ENCODE measurements at places on chromosomes 13 and 19.

DNA sequence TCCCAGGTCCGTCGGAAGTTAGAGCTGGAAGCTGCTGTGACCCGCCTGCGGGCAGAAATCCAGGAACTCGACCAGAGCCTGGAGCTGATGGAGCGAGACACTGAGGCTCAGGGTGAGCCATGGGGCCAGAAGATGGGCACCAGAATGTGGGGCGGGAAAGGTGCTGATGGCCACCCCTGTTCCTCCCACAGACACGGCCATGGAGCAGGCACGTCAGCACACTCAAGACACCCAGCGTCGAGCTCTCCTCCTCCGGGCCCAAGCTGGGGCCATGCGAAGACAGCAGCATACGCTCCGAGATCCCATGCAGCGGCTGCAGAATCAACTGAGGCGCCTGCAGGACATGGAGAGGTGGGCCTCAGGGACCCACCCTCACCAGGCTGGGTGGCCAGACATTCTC is 2.5 kb downstream of the HAUS5 start:
- DNase-seq: no peak

DNA sequence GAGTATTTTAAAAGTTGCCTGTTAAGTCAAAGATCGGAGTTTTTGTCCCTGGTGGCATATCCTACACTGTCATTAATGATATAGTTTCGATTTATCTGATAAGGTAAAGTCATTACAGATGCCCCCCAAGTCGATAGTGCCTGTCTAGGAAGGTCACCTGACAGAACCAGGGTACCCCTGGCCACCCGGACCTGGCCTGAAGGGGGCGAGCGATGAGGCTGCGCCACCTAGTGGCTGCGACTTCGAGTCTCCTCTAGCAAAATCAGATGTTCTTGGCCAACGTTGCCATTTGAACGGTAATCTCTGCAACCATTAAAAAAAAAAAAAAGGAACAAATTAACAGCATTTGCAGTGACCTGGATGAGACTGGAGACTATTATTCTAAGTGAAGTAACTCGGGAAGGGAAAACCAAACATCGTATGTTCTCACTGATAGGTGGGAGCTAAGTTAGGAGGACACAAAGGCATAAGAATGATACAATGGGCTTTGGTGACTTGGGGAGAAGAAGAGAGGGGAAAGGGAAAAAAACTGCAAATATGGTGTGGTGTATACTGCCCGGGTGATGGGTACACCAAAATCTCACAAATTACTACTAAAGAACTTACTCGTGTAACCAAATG is 565.1 kb downstream of the LIG4 start:
- no peak for DNase-seq

DNA sequence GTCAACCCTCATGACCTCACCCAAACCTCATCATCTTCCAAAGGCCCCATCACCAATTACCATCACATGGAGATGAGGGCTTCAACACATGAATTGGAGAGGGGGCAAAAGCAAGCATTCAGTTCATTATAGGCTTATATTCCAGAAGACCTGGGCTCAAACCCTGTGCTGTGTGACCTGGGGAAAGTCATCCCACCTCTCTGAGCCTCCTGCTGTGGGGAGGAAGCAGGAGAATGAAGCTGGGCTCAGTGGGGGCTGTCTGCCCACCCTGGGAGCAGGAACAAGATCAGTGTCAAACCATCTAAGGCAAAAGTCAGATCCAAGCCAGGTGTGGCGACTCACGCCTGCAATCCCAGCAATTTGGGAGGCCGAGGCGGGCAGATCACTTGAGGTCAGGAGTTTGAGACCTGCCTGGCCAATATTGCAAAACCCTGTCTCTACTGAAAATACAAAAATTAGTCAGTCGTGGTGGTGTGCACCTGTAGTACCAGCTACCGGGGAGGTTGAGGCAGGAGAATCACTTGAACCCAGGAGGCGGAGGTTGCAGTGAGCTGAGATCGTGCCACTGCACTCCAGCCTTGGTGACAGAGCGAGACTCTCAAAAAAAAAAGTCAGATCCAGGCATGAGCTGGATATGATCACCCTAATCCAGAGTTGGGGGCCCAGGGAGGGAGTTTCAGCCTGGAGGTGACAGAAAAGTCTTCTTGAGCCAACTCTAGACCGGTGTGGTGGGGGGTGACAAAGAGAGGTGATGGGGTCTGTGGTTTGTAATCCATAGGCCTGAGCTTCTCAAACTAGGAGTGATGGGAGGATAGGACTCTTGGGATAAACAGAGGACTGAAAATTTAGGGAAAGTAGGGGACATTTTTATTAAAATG is 1.6 kb upstream of the TPM4 start:
- peak; percentile 50 for DNase-seq

DNA sequence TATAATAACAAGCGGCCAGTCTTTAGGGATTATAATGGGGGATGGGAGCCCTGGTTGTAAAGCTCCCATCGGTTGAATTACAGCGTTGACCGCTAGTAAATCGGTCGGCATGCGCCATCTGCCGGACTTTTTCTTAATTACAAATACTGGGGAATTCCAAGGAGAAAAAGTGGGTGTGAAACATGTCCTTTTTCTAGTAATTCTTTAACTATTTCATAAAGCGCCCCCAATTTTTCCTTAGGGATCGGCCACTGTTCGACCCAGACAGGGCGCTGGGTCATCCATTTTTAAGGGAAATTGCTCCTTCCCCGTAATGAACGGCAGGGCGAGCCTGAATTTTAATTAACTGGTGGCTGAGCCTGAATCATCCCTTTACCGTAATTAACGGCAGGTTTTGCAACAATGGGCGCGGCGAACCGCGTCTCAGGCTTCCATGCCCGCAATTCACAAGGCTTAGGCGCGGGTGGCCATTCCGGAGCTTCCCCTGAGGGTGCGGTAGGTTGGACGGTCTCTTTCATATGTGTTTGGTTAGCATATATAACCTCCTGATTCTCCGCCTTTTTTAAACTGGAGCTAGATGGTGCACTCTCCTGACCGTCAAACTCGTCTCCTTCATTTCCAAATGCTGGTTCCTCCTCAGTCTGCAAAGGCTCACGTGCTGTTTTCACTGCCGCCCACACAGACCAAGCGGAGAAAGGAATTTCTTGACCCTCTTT is 30.2 kb upstream of the EVI5L start:
- DNase-seq: no peak

DNA sequence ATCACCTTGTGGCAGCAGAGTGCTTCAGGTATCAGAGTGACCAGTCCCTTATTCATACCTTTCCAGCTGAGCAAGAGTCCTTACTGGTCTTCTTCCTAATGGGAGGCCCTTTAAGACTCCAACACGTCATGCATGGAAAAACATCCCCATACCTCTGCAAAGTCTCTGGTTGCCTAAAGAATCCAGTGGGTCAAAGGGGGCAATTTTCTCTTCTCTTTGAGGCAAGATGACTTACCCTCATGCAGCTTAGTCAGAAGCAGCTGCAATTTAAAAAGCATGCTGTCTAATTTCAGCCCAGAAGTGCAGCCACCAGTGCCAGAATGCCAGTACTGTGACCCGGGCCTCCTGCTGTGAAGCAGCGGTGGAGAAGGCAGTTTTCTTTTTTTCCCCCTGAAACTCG is 18.7 kb downstream of the PPP5C start:
- DNase-seq: no peak

DNA sequence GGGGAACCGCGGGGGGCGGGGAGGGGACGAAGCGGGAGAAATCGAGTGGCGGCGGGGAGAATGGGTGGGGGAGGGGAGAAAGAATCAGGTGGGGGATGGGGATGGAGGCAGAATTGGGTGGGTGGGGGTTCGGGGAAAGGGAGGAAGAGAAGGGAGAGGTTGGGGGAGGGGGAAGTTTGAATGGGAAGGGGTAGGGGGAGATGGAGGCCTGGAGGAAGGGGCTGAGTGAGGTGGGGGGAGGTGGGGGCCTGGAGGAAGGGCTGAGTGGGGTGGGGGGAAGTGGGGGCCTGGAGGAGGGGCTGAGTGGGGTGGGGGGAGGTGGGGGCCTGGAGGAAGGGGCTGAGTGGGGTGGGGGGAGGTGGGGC is 403 bp upstream of the ADAMTS10 start:
- DNase-seq: no peak

DNA sequence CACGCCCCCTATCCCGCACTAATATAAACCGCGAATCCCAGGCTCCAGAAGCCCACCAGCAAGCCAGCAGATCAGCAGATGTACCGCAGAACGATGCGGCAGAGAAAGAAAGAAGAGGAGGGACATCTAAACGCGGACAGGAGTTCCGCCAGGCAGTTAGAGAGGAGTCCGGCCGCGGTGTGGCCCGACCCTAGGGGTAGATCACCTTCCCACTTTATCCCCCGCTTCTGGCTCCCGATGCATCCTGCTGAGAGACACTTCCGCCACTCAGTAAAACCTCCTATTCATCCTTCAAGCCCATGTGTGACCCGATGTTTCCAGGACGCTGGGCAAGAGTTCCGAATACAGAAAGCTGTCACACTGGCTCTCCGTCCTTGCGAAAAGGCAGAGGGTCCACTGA is 1046.8 kb downstream of the SLITRK5 start:
- peak; percentile 79 for DNase-seq

DNA sequence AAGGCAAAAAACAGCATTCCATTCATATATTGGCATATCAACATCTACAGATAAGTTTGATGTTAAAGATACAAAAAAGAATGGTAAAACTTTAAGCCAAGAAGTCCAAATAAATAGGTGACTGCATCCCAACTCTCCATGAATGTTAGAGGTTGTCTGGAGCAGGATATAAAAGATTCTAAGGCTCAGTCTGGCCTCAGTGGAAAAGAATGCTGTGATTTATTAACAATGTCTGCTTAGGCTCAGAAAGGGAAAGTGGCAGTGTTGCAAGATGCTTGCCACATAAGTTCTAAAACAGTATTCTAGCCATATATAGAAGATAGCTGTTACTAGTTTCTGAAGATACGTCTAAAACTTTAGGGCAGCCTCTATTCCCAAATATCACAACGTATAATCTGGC is 179.8 kb upstream of the NBEA start:
- no peak for DNase-seq

DNA sequence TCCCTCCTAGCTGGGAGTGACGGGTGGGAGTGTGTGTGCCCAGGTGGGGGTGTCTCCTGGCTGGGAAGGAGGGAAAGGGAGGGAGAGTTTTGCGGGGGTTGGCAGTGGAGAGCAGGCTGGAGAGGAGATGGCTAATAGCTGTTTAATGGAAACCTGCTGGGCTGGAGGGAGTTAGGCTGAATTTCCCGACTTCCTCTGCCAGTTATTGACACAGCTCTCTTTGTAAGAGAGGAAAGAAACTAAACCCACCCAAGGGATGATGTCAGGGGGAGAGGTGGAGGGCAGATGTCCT is 10.2 kb upstream of the ILF3 start:
- no peak for DNase-seq

GRCh38 chr13:73273745-73274144 is 214.9 kb downstream of the KLF5 start:
- DNase-seq: no peak

DNA sequence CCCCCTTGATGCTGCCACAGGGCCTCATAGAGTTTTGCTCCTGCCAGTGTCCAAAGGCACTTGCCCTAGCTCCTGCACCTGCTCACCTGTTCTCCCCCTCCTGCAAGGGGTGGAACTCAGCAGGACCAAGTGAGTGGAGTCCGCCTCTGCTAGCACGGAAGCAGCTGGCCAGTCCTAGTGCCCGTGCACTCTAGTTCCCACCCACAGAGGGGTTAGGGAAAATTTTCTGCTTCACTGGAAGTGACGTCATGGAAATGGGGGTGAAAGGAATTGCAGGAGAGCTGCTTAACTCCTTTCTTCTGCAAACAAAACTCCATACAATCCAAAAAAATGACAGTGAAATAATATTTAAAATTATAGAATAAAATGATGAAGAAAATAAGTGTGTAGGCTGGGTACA is 609.7 kb upstream of the SLITRK1 start:
- peak; percentile 44 for DNase-seq

GRCh38 chr19:7483720-7484201 is 5.1 kb downstream of the PEX11G start:
- DNase-seq: no peak

DNA sequence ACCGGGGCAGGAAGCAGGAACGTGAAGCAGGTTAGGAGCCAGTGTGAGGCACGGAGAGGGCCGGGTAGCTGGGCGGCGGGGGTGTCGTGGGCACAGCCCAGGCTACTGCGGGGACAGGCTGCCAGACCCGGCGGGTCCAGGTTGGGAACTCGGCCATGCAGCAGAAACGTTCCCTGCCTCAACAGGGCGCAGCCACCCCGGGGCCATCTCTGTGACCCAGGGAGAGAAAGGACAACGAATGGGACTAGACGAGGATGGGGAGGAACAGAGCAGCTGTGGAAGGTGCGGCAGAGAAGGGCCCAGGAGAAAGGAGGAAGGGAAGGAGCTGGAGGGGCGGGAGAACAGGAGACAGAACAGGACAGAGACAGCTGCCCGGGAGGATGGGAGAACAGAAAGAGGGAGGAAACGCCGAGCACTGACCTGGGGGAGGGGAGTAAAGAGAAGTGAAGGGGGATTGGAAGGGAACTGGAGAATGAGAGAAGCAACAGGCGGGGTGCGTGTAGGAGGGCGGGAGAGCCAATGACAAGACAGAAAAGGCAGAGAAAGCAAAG is 12.9 kb upstream of the GARIN5A start:
- peak; percentile 72 for DNase-seq

DNA sequence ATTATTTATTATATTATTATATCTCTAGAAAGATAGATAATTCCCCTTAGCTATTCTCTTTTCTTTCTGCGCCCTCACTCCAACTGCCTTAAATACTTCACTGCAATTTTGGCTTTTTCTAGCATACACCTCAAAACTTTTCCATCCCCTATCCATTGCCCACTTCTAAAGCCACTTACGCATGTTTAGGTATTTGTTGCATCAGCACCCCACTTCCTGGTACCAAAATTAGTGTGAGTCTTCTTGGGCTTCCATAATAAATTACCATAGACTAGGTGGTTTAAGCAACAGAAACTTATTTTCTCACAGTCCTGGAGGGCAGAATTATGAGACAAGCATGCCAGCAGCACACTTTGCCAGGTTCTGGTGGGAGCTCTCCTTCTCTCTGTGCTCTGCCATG is 209.0 kb downstream of the FGF14 start:
- DNase-seq: no peak

DNA sequence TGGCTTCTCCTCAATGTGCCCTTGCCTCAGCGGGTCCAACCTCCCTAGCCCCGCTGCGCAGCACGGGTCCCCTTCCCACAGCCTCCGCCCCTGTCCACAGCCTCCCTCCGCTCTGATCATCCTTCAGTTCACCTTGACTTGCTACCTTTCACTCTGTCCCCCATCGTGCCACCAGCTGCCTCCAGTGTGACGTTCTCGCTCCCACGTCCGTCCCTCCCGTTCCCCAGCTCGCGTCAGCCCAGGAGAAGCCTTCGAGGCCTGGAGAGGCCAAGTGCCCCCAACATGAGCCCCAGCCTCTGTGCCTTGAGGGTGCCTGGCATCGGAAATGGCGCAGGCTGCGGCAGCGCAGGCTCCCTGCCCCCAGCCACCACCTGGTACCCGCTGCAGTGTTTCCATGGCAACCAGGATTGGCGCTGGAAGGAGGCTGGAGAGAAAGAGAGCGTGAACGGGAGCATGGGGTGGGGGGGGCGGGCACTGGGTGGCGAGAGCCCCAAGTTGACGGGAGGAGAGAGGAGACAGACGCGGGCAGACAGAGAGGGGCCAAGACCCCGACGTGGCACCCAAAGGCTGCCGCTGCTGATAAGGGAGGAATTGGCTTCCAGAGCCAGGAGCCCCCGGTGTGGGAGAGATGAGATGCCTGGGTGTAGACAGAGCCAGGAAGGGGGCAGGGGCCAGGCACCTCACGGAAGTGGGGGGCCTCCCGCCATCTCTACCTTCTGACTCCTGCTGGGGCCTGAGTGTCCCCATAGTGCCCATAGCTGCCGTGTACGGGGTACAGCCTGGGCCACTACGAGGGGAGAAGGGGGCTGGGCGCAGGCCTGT is 844 bp upstream of the ASPDH start:
- peak; percentile 89 for DNase-seq
